T-helper 17 cell (primary cell): ENCODE measurements at places on chromosomes 2 and 18. TPM values are rescaled to one million over a fixed set of nuclear protein-coding genes. Genes with fewer than 3 reads are reported as not detected.

DNA sequence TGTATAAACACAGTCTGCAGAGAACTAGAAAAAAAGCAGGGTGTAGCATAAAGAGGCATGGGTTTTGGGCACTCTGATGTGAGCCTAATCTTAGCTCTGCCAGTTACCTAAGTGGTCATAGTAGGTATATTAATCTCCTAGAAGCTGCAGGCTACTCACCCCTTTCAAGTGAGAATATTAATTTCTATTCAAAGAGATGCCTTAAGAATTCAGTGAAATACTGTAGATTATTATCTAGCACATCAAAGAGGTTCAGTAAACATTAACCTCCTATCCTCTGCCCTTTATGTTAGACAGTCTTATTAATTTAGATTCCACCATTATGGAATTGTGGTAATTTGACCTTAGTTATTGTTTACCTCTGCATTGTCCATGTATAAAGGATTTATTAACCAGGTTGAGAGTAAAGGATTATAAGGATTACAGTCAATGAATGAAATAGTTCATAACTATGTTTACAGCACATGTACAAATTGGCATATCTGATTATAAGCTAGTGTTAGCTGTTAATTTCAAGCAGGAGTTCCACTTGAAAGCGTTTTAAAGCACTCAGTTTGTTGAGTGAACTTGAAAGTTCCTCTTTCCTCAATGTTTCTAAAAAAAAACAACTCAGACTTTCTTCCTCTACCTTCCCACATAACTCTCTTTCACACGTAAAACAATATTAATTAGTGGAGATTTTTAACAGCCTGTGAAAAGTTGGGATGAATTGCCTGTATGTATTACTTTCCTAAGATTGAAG, 150.6 kb upstream of the EPC2 start:
- DNase-seq: no peak

DNA sequence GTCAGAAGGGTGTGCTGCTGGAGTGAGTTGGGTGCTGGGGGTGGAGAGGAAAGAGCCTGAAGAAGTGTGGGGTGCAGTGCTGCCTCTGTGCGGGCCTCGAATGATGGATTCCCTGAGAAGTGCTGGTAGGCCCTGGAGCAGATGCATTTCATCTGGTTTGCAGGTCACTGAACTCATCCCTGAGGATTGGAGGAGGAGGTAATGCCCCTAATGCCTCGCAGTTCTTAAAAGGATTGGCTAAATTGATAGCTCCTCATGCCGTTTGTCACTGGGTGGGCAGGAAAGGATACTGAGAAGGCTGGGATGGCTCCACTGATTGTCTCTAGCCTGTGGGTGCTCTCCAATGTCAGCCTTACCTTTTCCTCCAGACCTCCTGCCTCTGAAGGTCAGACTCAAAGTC, 74.1 kb downstream of the CTIF start:
- DNase-seq: no peak

Gene CABYR
- 2.4 TPM for total RNA-seq

- DNase-seq: no peak
Observed at GRCh38 chr2:235868224-235868623, 300.0 kb downstream of the GBX2 start.

Gene CAVIN2
- 6.1 TPM for total RNA-seq

- no peak for DNase-seq
Observed at GRCh38 chr18:22180722-22181121, 11.3 kb downstream of the GATA6 start.

GRCh38 chr2:6960659-6961058, 43.4 kb downstream of the RNF144A start:
- DNase-seq: no peak

Gene ABCG8
- total RNA-seq: not detected

DNA sequence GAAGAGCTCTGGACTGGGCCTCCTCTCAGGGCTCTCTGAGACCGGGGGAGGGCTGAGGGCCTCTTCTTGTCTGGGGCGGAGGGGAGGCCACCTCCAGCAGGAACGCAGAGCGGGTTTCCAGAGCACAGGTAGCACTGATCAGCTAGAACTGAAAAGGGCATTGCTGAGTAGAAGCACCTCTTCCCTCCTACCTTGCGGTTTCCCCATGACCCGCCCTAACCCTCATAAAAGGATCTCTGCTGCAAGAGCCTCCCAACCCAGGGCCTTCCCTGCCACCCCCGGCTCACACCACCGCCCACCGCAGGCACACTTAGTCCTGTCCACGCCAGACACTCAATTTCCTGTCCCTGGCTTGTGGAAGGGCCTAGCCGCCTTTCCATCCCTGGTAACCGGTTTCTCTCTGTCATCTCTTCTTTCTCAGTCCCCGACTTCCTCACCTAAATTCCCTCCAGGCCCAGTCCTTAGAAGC, 966 bp downstream of the ADCY3 start:
- peak; percentile 54 for DNase-seq

DNA sequence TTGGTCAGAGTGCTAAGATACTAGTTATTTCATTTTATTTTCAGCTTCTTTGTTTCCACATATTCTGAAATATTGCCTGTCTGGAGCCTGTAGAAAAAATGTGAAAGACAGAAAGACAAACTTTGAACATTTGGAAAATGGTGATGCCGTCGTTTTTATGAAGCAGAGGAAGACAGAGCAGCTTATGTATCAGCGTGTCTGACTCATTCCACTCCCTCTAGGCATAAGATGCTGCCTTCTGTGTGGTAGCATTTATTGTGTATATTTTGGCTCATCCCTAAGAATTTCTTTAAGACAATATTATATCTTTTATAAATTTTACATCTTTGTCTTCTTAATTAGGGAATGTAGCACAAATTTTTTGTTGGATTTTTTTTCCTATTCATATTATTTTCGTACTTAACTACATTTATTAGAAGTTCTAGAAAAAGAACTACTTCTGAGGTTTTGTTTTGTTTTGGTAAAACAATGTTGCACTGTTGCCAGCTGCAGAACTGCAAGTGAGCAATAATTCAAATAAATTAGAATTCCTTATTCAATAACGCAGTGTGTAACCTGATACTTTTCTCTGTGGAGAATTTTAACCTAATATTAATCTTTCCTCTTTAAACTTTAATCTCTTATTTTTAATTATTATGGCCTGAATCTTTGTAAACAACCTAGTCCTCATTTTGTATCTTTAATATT, 300.4 kb downstream of the ZNF407 start:
- DNase-seq: no peak

DNA sequence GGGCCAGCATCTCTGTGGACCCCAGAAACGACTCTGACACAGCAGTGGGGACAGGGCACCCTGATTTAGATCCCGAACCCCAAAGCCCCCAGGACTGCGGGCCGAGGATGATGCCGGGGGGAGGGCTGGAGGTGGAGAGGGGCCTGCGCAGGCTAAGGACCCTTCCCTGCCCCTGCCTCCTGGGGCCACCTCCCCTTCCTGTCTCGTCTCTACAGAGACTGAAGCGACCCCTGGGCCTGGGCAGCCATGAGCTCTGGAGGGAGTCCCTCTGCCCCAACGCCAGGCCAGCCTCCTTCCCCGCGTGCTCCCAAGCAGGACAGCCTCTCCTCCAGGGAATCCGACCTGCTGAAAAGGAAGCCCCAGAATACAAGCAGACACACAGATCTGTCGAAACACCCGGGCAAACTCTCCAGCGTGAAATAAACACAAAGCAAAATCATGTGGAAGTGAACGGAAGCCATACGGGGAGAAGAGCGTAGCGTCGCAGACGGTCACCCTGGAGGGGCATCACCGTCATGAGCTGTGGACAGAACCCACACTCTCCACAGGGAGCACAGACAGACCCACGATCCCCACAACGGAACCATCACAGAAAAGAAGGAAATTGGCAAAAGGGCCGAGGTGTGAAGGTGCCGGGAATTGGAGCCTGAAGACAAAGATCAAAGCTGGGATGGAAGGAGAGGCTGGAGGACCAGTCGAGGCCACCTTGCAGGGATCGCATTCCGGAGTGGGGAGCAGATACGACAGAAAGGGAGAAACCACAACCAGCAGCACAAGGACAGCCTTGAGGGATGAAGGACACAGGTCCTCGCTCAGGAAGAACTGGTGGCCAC, 51.0 kb upstream of the CTDP1 start:
- DNase-seq: no peak

GRCh38 chr2:172134270-172134669, 31.6 kb upstream of the DLX2 start:
- no peak for DNase-seq

Gene RAB27B
- 30.6 TPM for total RNA-seq

- DNase-seq: no peak
Observed at GRCh38 chr2:203328760-203329540, 756 bp downstream of the ABI2 start.
